Non-pigmented ciliary epithelial cell (primary cell): ENCODE measurements at places on chromosomes 2 and 18.

- no peak for DNase-seq
Observed at GRCh38 chr2:119696005-119696404, 17.0 kb downstream of the TMEM177 start.

GRCh38 chr18:78772360-78773302, 207.0 kb upstream of the SALL3 start:
- no peak for DNase-seq

DNA sequence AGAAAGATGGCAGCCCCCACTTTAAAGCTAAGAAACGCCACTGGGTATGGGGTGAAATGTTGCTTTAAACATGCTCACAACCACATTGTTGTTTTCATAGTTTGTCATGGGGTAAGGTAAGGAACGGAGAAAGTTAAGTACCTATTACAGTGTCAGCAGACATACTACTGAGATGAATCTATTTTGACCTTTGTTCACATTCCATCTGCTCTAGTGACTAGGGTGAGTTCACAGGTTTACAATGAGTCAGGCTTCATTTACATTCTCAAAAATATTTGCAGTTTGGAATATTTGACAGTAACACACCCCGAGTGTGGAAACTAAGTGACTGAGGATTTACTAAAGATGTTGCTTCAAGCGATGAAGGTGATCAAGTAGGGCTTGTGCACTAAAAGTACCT, 428.7 kb upstream of the ACVR2A start:
- no peak for DNase-seq

DNA sequence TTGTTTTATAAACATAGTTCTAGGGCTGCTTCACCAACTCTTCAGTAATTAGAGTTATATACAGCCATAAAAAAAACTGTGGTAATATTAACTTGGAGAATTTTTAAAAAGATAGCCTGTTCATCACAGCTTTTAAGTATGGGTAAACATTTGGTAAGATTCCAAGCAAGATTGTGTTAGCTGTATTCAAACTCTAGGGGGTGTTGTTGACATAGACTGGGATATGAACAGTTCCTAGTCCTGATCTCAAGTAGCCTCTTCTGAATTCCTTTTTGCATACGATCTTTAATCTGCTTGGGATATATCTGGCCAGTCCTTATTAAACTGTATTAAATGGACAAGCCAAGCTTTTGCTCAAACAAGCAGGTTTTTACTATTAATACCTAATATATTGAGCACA, 13.4 kb downstream of the NOP58 start:
- no peak for DNase-seq

- DNase-seq, result no peak
Observed at GRCh38 chr18:36829362-36830157, 633 bp downstream of the KIAA1328 start.

- no peak for DNase-seq
Observed at GRCh38 chr2:100980046-100980445, 22.0 kb upstream of the RPL31 start.

GRCh38 chr18:79583426-79583825, 96.2 kb upstream of the CTDP1 start:
- DNase-seq, result no peak

DNA sequence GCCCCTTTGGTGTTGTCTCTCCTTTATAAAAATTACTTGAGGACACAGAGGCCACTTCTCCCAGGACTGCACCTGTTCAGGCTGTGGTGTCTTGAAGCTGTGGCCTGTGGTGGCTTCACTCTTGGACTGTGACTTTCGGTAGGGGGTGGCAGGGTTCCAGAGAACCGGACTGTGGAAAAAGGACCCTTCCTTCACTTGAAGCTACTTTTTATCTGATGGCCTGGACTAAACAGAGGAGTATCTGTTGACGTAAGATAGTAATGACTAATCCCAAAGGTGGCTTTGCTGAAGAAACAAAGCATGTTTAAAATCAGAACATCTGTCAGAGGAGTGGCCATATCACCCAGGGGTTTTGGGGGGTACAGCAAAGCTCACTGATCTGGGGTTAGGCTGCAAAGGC, 60.8 kb downstream of the CENPO start:
- DNase-seq, result no peak

DNA sequence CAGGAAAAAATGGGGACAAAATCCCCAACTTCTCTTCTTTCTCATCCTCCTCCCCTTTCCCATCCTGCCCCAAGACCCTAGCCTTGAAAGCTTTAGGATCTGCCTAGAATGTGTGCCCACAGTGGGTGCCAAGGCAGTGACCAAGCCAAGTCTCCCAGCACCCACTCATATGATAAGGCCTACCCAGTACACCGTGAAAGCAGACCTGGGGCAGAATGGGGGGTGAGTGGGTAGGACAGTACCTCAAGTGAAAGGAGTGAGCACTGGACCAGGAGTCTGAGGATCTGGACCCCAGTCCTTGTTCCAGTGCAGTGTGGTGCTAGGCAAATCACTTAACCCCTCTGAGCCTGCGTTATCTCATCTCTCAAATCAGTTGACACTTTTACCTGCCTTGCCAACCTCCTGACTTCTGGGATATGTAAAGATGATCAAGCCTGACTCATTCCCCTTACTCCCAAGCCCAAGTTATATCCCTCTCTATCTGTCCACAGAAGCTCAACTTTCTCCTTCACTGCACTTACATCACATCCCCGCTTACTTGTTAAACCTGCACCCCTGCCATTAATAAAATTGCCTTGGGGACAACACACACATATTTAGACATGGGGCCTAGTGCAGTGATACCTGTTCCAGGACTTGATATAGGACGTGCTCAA, 109.7 kb downstream of the ATL2 start:
- no peak for DNase-seq
